ENCODE measurements at places on chromosomes 5 and 9.

GRCh38 chr5:150340614-150341255 is 16.8 kb upstream of the TCOF1 start:
- no peak for DNase-seq

DNA sequence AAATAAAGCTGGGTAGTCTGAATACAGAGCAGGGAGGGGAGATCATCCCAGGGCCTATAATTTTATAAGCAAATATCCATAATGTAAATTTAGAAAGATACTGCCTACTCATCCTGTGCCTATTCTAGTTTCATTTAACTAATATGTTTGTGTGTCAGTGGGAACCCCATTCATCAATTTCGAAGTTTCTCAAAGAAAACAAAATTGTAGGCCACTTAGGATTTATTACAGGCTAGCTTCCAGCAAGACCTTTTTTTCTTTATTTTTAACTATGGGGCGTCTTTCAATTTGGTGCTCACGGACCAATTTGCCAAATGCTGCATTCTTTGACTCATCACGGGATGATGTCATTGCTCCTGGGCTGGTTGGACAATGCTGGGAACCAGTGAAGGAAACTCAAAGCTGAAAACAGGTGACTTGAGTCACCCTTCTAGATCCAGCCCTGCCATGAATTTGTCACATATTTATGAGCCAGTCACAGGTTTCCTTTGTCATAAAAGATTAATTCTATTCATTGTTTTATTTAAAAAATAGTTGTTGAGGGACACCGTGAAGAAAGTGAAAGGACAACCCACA is 13.4 kb downstream of the PCSK5 start:
- DNase-seq = no peak

DNA sequence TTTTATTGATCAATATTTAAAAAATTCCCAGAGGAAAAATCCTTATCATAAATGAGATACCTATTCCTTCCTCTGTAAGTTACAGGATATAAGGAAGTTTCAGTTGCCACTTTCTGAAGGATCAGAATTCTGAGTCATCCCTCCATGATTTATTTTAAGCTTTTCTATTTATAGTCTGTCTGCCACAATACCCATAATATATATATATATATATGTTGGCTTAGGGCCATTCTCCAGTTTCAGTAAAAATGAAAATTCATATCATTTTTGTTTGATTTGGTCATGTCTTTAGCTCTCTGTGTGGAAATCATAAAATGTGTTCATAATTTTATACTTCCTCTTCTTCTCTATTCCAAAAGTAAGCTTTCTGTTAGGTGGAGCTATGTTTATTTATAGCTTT is 215.8 kb upstream of the CYLC2 start:
- no peak for DNase-seq

DNA sequence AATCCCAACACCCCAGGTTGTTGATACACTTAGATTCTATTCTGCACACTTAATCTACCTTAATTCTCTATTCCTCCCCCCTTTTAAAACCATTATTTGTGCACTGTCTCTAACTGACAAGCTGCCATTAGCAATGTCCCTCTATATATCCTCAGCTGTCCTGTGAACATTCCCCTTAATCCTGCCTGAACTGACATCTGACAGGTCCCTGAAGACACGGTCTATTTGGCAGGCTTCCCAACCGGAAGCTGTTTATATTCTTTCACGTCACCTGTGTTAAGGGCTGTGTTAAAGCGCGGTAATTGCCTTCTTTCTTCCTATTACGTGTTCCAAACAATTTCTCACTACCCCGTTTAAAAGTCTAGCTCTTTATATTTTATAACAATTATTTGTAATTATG is 277.3 kb downstream of the CDH9 start:
- no peak for DNase-seq

DNA sequence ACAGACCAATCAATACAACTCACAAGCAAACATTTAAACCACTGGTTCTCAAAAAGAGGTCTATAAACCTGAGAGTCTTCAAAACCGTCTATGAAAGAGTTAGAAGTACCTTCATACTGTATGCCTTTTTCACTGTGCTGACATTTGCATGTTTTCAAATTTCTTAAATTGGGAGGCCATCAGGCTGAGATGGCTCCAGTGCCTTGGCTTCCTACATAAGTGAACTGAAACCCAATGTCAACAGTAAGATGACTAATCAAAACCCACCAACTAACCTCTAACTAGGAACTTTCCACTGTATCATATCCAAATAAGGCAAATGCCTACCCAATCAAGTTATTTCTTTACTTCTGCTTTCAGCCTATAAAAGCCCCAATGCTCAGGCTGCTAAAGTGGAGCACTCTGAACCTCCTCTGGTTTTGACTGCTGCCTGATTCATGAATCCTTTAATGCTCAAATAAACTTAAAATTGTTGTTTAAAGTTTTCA is 35.1 kb downstream of the FAM13B start:
- no peak for DNase-seq

DNA sequence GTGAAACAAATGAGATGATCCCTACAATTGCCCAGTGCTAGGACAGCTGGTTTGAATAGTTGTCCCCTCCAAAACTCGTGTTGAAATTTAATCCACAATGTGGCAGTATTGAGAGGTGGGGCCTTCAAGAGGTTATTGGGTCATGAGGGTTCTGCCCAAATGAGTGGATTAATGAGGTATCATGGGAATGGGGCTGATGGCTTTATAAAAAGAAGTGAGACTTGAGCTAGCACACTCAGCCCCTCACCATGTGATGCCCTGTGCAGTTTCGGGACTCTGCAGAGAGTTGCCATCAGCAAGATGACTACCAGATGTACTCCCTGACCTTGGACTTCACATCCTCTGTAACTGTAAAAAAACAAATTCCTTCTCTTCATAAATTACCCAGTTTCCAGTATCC is 33.1 kb downstream of the RANBP6 start:
- DNase-seq = no peak

DNA sequence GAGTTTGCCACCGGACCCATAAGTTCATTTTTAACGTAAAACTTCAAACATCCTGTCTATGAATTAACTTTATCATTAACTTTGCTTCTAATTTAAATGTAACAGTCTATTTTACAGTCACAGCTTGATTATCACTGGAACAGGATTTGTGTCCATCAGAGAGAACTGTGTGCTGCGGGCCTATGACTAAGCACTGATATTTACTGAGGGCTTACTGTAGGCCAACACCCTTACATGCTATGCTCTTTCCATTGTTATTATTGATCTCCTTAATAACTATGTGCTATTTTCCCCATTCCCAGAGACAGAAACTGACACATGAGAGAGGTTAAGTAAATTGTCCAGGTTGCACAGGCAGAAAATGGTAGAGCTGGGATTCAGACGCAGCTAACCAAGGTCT is 24.0 kb upstream of the GPR151 start:
- DNase-seq = no peak

GRCh38 chr5:168261227-168261571 is 30.2 kb upstream of the WWC1 start:
- no peak for DNase-seq

DNA sequence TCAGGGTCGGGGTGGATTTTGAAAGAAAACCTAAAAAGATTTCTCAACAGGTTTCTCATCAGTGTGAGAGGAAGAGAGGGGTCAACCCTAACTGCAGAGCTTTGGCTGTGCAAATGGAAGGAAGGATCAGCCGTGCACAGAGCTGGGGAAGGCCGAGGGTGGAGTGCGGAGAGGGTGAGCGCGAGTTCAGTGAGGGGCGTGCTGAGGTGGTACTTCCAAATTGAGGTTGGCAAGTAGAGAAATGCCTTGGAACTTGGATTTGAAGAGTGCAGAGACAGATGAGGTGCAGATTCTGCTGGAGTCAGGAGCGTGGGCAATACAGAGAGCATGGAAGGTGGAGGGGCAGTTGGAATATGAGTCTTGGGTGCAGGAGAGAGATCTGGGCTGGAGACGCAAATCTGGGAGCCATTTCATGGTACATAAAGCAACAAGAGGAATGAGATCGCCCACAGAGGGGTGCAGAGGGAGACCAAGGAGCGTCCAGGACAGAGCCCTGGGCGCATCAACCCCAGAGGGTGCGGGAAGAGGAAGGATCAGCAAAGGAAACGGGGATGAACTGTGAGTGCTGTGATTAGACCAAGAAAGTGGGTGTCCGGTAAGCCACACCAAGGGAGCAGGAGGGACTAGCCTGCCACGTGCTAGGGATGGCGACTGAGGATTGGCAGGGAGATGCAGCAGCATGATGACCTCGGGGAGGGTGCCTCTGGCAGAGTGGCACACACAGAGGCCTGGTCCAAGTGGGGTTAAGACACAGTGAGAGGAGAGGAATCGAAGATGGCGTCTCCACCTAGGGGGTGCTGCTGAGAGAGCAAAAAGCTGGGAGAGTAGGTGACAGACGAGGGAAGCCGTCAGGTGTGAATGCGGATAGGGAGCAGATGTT is 105.8 kb downstream of the ADAMTS2 start:
- DNase-seq = no peak

DNA sequence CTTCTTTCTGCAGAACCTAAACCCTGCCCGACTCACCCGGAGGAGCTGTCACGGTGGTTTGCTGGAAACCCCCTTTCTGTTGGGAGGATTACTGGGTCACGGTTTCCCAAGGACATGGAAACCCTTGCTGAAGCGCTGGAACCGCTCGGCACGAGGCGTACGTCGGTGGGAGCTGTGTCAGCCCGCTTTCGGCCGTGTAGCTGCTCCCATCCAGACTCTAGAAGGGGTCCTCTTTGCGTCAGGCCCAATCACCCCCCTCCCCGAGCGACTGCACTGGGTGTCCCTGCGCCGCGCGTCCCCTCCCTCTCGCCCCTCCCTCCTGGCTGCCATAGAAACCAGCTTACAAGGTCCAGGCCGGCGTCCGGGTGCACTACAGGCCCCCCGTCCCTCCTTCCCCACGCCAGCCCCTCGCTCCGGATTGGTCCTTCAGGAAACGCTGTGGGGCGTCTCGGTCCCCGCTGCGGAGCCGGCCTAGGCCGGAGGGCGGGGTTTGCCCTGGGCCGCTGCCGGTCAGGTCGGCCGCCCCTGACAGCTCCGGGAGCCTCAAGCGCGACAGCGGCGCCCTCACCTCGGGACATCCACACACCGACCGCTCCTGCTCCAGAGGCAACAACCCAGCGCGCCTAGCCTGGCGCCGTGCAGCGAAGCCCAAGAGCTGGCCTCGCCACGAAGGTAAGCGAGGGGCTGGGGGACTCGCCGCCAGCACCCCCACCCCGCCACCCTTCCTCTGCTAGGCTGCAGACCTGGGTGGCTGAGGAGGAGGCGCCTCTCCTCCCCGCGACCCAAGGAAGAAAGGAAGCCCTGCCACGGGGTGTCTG is at the start of gene NIM1K:
NIM1K (plus strand) TSS at position 486 of the 818 bp plus-strand sequence. CDS start 53,551 bp downstream, outside the sequence.
- DNase-seq = peak; percentile 80

DNA sequence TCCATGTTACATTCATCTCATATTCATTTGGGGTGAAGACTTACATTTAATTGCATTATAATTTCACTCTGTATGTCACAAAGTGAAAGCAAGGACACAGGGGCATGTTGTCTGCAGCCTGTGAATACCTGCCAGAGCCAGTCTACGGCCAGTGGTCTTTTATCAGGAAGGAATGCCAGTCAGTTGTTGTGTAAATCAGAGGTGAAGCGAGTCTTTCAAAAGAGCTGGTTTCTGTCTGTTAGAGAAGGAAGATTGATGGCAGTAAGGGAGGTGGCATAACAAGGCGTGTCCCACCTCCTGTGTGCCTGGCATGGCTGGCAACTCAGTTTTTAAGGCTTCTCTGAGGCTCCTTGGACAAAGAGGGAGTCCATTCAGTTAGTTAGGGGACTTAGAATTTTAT is 18.1 kb upstream of the SYK start:
- DNase-seq = no peak

DNA sequence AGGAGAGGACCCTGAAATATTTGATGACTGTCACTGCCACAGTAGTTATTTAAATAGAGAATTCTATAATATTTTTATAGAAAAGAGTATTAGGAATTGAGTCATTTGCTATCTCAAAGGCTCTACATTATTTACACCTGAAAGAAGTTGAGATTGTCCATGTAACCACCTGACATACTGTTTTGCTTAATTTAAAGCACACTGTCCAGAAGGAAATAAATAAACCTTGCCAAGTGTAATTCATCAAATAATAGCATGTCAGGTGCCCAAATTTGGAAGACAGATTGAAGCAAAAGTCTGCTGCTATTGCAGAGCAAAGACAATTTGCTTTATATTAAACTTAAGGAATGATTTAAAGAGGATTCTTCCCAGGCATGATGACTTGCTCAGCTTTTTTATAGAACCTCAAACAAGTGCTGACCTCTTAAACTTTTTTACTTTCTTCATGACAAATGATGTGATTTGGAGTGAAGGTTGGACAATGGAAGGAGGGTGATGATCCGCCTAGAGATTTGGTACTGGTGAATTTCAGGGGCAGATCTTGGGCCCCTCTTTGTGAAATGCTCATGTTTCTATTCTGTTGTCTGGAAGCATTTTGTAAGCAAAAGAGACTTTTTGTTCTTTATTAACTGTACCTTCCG is 65.0 kb downstream of the DAPK1 start:
- no peak for DNase-seq

DNA sequence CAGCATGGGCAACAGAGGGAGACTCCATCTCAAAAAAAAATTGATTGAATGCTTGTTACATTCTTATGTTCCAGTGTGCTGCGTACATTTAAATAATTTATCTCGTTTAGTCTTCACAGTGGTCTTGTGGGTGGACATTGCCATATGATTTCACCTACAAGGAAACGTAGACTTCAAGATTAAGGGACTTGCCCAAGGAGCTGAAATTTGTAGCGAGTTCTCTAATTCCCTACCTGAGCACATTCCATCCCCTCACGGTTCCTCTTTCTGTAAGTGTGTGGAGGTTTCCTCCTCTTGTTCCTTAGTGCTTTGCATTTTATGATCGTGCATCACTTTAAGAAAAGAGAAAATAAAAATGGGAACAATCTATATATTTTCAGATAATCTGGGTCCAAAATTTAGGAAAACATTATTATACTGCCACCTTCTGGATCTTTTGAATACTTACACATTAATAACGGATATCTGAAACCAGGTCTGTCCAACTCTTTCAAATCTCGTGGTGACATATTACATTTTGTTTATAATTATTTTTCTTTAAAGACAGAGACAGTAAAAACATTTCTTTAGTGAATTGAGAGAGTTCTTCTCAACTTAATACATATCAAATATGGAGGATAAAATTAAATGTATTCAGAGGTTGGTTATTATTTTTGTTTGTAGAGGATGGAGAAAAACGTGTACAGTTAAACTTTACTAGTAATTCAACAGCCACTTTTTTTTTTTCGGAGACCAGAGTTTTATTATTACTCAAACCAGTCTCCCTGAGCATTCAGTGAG is 29.9 kb upstream of the C7 start:
- no peak for DNase-seq

Data from HuH-7.5 (cell line).